ENCODE measurements at places on chromosomes 3 and 15.

- DNase-seq: no peak
Measured at GRCh38 chr3:121750087-121750415, 510 bp upstream of the GOLGB1 start.

- no peak for DNase-seq
Measured at GRCh38 chr3:175325440-175325839, 466.3 kb downstream of the NAALADL2 start.

GRCh38 chr3:100370756-100371155 lies 30.1 kb downstream of the TOMM70 start:
- DNase-seq: no peak

DNA sequence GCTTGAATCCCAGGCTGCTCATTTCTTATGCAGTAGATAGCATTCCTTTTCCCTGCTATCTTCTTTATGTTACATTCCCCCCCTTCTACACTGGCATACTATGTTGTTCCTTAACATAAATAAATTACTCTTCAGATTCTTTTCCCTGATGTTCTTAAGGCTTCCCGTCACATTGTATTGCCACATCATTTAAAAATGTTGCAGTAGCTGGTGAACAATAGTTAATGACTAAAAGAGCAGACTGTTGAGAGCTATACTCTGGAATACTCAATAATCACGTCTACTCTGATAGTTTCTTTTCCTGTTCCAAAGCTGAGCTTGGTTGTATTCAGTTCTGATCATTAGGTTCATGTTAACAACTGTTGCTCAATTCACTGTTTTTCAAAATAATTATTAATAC lies 219.9 kb downstream of the CHST2 start:
- no peak for DNase-seq

DNA sequence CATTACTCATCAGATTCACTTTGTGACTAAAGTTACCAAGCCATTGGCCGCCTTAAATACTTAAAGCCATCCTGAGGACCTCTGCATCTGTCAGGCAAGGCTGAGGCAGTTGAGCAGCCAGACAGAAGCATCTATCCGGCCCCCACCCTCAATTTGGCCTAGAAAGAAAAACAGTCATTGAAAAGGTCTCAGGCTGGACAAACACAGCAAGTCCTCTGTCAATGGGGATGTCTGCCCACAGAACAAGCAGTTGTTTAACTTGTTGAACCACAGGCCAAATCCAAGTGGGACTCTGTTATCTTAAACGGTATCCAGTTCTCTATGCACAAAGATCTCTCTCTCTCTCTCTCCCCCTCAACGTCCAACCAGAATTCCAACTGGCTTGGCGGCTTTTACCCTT lies 2.8 kb downstream of the ZIC4 start:
- no peak for DNase-seq

DNA sequence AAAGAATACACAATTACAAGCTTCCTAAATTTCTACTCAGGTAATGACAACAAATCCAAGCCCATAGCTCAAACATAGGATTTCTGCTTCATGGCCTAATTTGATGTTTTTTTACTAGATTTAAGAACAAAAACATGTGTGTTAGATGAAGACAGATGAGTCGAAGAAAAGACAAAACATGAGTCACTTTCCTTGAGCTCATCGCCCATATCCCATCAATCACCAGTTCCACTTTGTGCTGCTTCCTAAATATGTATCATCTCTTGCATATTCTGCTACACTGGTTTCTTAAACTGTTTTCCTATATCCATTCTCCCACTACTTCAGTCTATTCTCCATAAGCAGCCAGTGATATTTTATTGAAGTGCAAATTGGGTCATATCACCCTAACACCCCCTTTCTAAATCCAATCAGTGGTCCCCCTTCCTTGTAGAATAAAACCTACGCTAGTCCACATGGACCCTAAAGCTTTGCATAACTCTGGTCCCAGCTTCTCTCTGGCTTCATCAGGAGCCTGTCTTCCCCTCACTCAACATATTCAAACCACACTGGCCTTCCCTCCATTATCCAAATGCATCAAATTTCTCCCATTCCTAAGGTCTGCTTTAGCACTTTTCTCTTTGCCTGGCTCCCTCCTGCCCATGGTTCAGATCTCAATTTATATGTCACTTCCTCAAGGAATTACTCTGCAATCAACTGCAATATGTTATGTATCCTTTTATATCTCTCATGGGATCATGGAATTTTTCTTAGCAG lies 1033.9 kb downstream of the FHIT start:
- DNase-seq: no peak

- DNase-seq: no peak
Measured at GRCh38 chr15:64476550-64476949, 16.2 kb downstream of the ZNF609 start.

DNA sequence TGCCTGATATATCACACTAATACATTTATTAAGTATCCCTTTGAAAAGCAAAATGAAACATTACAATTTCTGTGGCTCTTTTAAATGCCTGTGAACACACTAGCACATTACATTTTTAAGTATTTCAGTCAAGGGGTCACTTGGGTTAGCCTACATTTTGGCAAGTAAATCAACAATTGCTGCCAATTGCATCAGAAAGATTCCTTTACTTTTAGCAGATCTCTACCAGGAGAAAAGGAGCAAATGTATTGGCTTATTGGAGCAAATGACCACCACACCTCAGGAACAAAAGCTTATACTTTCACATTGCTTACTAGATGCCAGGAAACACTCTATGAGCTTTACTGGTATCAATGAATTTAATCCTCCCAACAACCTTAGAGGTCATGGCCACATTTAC lies 947.1 kb downstream of the FHIT start:
- no peak for DNase-seq

DNA sequence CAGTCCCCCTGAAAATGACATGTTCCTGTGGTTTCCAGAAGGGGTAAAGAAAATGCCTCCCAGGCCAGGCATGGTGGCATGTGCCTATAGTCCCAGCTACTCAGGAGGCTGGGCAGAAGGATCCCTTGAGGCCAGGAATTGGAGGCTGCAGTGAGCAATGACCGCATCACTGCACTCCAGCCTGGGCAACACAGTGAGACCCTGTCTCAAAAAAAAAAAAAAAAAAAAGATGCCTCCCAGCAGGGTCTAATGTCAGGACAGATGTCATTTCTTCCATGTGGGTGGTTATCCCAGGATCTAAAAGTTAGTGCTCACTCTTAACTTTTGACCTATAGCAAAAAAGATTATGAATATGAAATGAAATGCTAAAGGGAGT lies 13.4 kb downstream of the LCMT2 start:
- DNase-seq: no peak

DNA sequence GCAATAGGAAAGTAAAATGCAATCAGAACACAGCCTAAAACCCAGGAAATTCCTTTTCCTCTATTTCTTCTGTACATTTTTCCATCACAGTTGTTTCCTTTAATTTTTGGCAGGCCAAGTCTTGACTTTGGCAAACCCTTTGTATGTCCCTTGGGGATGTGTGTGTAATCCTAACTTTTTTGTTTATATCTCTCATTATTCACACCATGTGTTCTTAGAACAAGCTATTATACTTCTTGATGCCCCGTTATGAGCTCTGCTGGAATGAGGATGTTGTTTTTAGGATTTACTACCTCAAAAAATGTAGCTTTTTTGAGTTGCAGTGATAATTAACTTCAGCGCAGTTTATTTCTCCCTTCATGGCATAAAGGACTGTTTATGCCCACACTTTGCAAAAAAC lies 123.4 kb downstream of the ABI3BP start:
- DNase-seq: no peak

DNA sequence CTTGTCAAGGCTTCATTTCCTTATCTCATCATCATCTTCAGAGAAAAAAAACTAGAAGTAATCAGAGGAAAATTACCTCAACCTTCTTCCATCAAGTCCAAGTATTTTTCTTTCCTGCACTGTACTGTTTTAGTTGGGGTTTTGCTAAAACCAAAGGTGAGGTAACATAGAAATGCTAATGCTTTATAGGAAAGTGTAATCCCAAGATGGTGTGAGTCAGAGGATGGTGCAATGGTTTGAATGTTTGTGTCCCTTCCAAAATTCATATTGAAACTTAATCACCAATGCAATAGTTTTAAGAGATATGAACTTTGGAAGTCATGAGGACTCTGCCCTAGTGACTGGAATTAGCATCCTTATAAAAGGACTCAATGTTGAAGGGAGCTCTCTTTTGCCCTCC lies 79.5 kb downstream of the KBTBD8 start:
- no peak for DNase-seq

DNA sequence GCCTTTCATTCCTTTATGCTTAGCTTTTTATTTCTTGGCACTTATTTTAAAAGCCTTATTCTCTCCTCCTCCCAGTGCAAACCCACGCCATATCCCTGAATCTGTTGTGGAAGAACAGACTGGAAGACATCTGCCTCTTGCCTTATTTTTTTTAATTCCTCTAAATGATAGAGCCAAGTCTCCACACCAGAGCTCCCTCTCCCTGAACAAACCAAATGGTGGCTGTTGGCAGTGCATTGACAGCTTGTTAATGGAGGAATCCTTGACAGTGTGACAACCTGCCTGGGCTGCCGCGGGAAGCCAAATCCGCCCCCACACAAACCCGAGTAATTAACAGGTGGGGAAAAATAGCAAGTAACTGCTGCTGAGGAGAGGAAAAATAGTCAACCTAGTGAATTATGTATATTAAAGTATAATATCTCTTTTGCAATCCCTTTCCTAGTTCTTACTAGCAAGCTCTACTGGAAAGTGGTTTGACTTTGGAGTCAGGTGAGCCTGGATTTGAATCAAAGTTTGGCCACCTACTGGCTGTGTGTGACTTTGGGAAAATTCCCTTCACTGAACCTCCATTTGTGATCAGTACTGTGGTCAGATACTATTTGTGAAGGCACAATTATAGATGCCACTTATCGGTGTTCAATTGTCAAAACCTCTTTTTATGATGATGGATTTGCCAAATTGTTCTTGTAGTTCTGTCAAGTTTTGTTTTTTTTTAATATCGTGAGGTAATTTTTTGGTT lies 589.6 kb downstream of the PDCD6IP start:
- no peak for DNase-seq

GRCh38 chr3:173799060-173799816 lies 401.7 kb downstream of the NLGN1 start:
- no peak for DNase-seq

GRCh38 chr3:86695752-86696151 lies 295.2 kb downstream of the VGLL3 start:
- no peak for DNase-seq

DNA sequence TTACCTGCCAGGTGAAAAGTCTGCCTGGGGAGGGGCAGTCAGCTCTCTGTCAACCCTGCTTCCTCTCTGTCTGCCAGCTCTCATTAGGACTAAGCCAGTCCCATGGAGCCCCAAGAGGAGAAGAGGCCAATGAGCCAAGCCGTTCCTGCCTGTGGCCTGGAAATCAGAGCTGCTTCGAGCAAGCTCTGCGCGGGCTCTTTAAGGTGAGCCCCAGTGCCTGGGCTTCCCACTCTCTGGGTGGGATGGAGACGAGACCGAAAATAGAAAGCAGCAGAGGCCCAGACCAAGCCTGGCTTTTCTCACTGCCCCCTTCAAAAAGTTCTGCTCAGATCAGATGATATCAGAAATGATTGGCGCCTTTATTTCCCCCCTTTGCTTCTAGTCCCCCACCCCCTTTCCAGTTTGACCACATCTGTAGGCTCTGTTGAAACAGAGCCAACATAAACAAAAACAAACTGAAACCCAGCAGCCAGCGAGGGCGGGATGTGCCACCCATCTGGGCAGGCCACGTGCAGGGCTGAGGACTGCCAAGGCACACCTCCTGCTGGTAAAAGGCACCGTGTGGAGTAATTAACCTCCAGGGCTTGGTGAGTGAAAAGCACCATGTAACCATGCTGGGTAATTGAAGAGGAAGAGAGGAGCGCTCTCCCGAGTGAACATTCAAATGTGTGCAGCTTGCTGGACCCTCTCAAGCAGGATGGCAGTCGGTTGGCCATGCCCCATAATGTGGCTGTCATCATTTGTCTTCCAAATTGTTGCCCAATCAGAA lies 471.0 kb upstream of the PROK2 start:
- no peak for DNase-seq

GRCh38 chr15:65535192-65535591 lies 4.9 kb downstream of the HACD3 start:
- DNase-seq: no peak

DNA sequence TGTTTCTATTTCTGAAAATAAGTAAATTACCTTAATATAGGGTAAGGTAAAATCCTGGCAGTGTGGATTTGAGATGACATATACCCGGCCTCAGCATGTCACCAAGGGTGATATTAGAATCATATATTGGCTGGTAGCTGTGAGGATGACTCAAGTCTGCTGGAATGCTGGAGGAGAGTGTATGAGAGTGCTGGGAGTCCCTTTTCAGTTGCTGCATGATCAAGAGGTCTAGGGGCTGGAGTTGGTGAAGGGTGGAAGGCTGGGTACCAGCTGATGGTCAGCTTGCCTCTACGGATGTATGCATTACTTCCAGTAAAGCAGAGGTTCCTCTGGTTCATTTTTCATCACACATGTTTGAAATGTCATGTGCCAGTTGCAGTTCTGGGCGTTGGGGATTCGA lies 40.6 kb downstream of the SLC25A26 start:
- no peak for DNase-seq

- DNase-seq: no peak
Measured at GRCh38 chr3:82676356-82677026, 915.0 kb upstream of the GBE1 start.

- no peak for DNase-seq
Measured at GRCh38 chr3:48492461-48493202, 11.3 kb downstream of the SHISA5 start.

DNA sequence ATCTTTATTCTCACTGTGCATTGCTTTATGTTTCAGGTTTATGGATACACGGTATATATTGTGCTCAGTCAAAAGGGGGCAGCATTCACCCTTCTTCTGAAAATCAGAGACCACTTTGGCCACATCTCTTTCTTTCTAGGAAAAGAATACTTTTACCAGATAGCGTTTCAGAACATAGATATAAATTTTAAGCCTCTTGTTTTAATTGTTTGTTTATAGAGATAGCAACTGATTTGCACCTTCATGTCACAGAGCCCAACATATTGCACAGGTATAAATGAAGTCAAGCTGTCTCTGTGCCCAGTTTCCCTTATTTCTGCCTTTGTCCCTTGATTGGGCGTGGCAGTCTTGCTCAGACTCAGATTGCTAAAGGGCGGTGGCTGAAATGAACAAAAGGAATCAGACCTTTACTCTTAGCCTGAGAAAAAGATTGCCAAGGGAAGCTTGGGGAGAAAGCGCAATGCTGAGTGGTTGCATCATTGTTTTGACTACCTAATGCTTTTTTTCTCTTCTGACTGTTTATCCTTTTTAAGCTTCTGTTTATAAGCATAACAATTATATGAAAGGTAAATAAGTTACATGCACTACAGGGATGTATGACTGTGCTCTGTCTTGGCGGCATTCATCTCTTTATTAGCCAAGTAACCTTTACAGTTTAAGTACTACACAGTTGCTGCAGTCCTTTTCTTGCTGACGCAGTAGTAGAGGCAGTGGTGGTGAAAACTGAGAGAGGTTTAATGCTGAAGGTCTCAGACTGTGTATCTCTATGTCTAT lies 70.8 kb upstream of the ZBTB20 start:
- DNase-seq: peak; percentile 40

GRCh38 chr15:98785807-98786621 lies 137.7 kb downstream of the IGF1R start:
- no peak for DNase-seq

- no peak for DNase-seq
Measured at GRCh38 chr3:138260611-138261010, 69.0 kb downstream of the NME9 start.
